ENCODE measurements at places on chromosomes 5 and 9.

GRCh38 chr9:127862075-127863011 is 7.9 kb upstream of the ENG start:
- DNase-seq: no peak

GRCh38 chr9:110124439-110124838 is 83.5 kb downstream of the C9orf152 start:
- DNase-seq: no peak

DNA sequence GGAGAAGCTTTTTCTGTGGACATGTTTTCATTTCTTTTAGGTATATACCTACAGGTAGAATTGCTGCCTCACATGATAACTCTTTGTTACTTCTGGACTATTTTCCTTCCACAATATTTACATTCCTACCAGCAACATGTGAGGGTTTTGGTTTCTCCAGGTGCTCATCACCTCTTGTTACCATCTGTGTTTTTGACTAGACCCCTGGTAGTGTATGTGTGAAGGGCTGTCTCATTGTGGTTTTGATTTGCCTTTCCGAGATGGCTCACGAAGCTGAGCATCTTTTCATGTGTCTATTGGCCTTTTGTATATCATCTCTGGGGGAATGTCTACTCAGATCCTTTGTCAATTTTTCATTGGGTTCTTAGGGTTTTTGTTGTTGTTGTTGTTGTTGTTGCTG is 17.2 kb upstream of the RANBP17 start:
- DNase-seq: no peak

DNA sequence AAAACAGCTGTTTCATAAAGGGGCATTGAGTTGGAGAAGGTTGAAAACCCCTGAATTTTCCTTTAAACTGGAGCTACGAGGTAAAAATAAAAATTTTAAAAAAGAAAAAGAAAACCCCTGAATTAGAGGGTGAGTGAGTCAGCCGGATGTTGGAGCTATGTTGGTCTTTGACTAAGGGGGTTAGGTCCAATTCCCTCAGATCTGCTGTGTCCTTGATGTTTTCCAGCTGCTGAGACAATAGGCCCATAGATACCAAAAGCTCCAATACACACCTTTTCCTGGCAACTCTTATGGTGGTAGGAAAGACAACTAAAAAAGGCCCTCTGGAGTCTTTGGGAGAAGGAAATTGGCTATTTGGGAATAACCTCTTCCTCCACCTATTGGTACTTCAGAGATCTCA is 79.4 kb upstream of the SAP30L start:
- no peak for DNase-seq

- DNase-seq: no peak
These were observed 84.5 kb upstream of the MOCS2 start for GRCh38 chr5:53194086-53194485.

GRCh38 chr9:132056717-132057560 is 22.7 kb downstream of the MED27 start:
- DNase-seq: no peak

DNA sequence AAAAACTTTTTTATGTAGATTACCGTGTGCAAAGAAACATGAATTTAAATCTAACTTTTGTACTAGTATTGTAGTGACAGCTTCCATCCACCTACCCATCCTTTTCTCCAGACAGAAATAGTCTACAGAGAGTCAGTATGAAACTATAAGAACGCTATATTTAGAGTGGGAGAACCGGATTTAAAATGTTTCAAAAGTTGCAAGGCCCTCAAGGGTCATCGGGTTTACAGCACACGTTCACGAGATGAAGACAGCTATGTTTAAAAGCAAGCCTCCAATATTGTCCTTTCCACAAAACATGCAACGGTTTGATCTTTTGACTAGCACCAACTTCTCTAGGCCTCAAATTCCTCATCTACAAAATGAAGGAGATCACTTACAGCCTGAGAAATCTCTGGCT is 139.9 kb downstream of the LPAR1 start:
- DNase-seq: no peak

DNA sequence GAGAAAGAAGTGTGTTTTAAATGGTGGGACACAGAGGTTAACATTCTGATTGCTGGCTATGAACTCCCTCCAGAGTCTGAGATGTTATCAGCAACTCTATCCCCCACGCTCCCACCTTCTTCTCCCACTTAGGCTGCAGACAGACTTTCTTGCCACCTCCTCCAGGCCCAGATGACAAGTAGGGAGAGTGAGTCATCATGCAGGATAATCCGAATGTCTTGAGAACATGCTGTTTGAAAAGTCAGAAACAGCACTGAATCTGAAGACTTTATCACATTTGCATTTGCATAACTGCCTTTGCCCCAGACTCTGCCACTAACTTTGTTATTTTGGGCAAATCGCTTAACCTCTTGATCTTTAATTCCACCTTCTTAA is 139.8 kb downstream of the ESM1 start:
- DNase-seq: no peak

GRCh38 chr9:11149065-11149464 is 536.3 kb upstream of the PTPRD start:
- DNase-seq: no peak

GRCh38 chr5:132064738-132065331 is 4.4 kb downstream of the IL3 start:
- DNase-seq: peak; percentile 30

DNA sequence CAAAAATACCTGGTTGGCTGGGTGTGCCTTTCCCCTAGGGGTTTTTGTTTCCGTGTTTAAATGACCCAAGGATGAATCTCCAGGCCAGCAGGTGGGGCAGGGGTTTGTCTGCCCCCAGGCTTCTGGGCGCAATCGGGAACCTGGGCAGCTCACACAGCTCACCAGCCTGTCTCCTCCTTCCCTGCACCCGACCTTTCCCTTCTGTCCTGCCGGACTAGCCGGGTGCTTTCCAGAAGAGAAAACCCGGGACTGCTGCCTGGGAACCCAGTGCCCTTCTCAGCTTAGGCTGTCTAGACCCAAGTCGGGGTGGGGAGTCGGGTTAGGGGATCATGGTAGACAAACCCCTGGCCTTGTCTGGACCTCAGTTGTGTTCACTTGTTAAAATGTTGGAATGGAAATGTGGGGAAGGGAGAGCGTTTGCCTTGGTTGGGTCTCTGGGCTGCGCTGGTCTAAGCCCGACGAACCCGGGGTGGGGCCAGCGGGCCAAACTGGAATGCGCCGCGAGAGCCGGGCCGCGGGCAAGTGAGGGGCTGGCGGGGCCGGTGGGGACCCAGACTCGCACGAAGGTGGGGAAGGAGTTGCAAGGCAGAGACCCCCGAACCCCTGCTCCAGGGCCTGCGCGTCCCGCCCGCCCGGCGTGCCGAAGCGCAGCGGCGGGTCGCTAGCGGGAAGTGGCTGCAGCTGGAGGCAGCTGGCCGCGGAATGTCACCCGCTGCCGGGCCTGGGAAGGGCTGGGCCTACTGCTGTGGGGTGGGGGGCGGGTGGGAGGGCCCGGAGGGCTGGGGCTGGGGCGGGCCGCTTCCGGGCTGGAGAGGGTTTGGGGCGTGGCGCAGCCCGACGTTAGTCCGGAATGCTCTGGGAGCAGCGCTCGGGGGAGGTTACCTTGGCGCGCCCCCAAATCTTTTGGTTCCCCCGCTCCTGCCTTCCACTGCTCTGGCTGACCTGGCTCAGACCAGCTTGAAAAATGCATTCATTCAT is 84.6 kb downstream of the DAB2IP start:
- DNase-seq: no peak

DNA sequence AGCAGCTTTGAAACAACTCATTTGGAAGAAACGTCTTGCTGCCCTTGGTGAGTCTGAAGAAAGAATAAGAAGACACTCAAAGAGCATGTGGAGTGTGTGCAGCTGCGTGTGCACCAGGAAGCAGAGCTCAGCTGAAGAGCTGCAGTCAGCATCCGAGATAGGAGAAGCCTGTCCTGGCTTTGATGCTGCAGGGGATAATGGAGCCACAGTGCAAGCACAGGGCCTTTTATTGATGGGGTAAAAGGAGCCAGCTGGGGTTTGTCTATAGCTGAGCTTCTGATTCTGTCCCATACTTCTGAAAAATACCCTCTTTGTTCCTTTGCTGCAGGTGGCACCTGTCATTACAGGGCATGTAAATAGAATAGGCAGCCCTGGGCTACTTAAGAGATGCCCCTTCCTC is 375.7 kb upstream of the ZNF462 start:
- no peak for DNase-seq

DNA sequence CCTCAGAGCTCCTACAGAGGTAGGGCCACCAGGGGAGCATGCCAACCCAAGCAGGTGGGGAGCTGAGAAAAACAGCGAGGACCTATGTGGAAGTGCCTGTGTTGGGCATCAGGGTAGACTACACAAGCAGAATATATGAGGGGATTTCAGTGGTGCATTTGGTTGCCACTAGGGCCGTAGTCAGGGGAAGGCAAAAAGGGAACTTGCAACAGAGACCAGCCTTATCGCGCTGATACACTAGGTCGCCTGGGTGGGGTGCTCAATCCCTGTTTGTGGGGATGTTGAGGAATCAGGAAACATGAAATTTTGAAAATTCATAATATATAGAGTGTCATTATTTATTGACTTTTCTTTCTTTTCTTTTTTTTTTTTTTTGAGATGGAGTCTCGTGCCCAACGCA is 370.9 kb upstream of the PRR16 start:
- no peak for DNase-seq

GRCh38 chr5:151221574-151221973 is 2.3 kb downstream of the CCDC69 start:
- no peak for DNase-seq

GRCh38 chr9:29044959-29045358 is 1471.7 kb upstream of the C9orf72 start:
- no peak for DNase-seq

- no peak for DNase-seq
These were observed 37.0 kb downstream of the ADAMTS12 start for GRCh38 chr5:33854733-33855151.

DNA sequence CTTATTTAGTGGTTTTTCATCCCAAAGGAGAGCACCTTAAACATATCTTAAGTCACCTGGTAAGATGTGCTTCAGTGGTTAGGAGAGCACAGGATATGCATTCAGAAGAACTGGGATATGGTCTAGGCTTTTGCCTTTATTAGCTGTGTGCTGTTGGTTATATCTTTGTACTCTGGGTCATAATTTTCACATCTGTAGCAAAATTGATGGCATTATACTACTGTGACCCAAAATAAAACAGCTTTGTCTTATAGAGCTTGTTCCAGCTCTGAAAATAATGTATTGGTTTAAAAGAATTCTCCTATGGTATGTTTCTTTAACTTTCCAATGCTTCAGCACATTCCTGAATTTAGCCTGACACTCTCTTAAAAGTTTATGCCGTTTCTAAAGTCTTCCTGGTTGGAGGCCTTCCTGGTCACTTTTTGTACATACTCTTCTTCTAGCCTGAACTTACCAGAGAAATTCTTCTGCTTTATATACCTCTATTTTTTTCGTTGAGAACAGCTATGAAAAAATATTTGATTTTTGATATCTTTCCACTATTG is 337.1 kb upstream of the MPDZ start:
- DNase-seq: no peak

GRCh38 chr5:10279328-10279727 is 28.4 kb downstream of the CMBL start:
- no peak for DNase-seq

DNA sequence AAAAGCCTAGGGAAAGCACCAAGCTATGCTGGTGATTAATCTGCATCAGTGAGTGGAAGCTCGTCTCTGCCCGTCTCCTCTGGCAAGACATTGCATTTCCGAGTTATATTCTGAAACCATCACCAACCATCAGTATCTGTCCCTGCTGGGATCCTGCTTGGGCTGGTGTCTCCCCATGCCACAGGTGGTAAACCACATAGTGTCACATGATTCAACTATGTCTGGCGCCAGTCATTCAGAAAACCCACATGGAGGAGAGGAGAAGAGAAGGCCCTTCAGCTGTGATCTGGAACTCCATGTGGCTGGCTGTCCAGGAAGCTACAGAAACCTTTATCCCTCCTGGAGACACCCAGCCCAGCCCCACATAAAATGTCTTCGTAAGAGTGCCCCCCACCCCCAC is 4.8 kb downstream of the IL9 start:
- DNase-seq: no peak

- DNase-seq: no peak
These were observed 112.0 kb downstream of the RXRA start for GRCh38 chr9:134438195-134438788.

- no peak for DNase-seq
These were observed 48.7 kb downstream of the PCSK1 start for GRCh38 chr5:96384353-96384752.

DNA sequence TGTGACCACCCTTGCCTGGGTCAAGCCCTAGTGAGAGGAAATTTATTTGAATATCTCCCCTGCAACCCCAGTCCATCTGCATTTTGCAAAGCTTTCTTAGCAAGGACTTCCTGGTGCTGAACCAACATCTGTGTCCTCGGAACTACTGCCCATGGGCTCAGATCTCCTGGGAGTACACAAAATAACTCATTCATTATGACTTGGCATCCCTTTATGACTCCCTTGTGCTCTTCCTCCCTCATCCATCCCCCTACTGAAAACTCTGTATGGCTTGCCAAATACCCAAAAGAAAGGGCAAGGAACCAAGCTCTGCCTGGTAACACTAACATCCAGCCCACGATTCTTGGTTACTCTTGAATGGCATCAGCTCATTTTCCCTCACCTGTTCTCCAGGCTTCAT is 368.5 kb downstream of the NTRK2 start:
- no peak for DNase-seq

DNA sequence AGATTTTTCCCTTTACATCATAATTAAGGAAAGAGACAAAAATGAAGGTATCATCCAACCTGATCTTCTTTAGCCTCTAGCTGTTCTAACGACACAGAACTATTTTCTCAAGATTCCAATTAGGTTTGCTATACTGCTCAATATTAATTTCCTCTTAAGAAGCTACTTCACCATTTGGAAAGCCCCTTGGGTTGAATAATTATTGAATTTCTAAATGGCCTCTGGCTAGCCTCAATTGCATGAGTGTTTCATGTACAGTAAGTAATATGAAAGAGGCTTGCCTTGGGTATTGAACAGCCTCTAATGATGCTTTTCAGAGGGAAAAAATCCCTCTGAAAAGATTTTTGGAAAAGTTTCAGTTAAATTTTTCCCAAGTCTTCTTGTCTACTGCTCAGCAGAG is 3.7 kb upstream of the MOB3B start:
- DNase-seq: no peak

DNA sequence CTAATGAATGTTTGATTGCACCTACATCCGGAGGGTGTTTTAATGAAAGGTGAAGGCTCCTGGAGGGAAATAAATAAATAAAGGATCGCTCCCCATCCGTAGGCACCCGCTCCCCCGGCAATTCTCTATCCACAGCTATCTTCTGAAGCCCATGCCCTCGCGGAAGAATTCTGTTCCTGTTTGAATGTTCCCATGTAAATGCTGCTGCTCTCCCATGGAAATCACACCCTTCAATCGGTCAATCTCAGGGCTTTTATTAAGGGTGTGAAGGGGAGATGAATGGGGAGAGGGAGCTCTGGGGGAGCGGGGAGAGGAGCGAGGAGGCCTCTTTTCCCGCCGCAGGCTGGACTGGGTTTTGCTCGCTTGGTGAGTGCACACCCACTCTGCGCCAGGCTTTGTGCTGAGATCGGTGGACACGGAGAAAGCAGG is 21.1 kb upstream of the ARAP3 start:
- no peak for DNase-seq

DNA sequence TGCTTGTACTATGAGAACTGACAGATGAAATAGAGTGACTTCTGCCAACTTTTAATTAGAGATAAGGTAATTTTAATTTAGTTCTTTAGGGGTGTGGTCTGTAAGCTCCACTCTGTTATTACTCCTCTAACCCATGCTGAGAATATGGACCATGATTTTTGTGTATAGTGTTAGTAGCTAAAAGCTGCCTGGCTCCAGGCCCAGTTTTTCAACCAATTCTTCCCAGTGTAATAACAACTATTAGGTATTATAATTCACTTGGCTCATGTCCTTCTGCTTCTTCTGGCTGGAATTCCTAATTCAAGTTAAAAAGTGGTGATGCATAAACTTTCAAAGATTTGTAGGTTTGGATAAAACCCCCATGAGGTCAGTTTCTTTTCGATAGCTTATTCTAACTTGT is 216.3 kb downstream of the ISL1 start:
- peak; percentile 85 for DNase-seq

Measured in NCI-H2081 (cell line).